Neural progenitor cell (in vitro differentiated cells): ENCODE measurements at places on chromosomes 1 and 21. TPM values are rescaled to one million over a fixed set of nuclear protein-coding genes. Genes with fewer than 3 reads are reported as not detected.

The CLEC20A gene
- not detected in 2 replicates for total RNA-seq

The SPTA1 gene
- total RNA-seq, result not detected in 2 replicates

The NBPF10 gene
- total RNA-seq, result 0.71 TPM in 2 replicates

The ASCL5 gene
- total RNA-seq, result not detected in 2 replicates

The KRTAP27-1 gene
- total RNA-seq, result not detected in 2 replicates

The SLC25A34 gene
- total RNA-seq, result 0.34 and 2.2 TPM in 2 replicates

The TIAM1 gene
- 27.2 and 30.2 TPM in 2 replicates for total RNA-seq

The PDE4B gene
- 1.2 and 2.4 TPM in 2 replicates for total RNA-seq

The HAO2 gene
- not detected in 2 replicates for total RNA-seq

The ZBTB7B gene
- total RNA-seq, result 4.7 and 15.7 TPM in 2 replicates

The TMEM82 gene
- total RNA-seq, result 0.56 TPM in 1 of 2 replicates, not detected in the other

The RHBDL2 gene
- total RNA-seq, result 1.1 TPM in 1 of 2 replicates, not detected in the other

The CHI3L1 gene
- 0.95 and 1.7 TPM in 2 replicates for total RNA-seq

The NFASC gene
- 2.5 and 3.7 TPM in 2 replicates for total RNA-seq

The FNDC10 gene
- 2.5 and 7.8 TPM in 2 replicates for total RNA-seq

The PLPPR5 gene
- total RNA-seq, result 0.19 and 0.56 TPM in 2 replicates

The DEPDC1 gene
- total RNA-seq, result 83.8 and 144 TPM in 2 replicates

The RAB7B gene
- 0.22 TPM in 1 of 2 replicates, not detected in the other for total RNA-seq

The OR2T8 gene
- not detected in 2 replicates for total RNA-seq

The TPTE gene
- total RNA-seq, result not detected in 2 replicates

The LCE3B gene
- not detected in 2 replicates for total RNA-seq
